ENCODE measurements at places on chromosomes 4 and X. TPM values are rescaled to one million over a fixed set of nuclear protein-coding genes. Genes with fewer than 3 reads are reported as not detected.

The TMEM47 gene
- total RNA-seq, result 4.7 TPM

The CLDN2 gene
- total RNA-seq, result not detected

The PTTG2 gene
- total RNA-seq, result not detected

The MAML3 gene
- 4.3 TPM for total RNA-seq

The ERCC6L gene
- 13.0 TPM for total RNA-seq

The F8A3 gene
- total RNA-seq, result 2.2 TPM

The PABPC1L2B gene
- total RNA-seq, result not detected

The NAP1L3 gene
- 1.9 TPM for total RNA-seq

The JADE3 gene
- total RNA-seq, result 7.3 TPM

The TRIM61 gene
- not detected for total RNA-seq

The TIGD4 gene
- 0.07 TPM for total RNA-seq

The CXCL6 gene
- total RNA-seq, result 23.4 TPM

The TBC1D9 gene
- 12.7 TPM for total RNA-seq

The WAS gene
- not detected for total RNA-seq

The MAGEA11 gene
- total RNA-seq, result not detected

The DUSP21 gene
- not detected for total RNA-seq

The STATH gene
- not detected for total RNA-seq

The SORBS2 gene
- total RNA-seq, result 3.6 TPM

The PNMA3 gene
- total RNA-seq, result not detected

The KLHL4 gene
- total RNA-seq, result 1.0 TPM

The PDE5A gene
- total RNA-seq, result 8.1 TPM

The HTRA3 gene
- total RNA-seq, result 4.0 TPM

The DMP1 gene
- not detected for total RNA-seq

The ADGRG2 gene
- total RNA-seq, result 1.4 TPM

The SAGE1 gene
- not detected for total RNA-seq
